Cardiac fibroblast (primary cell): ENCODE measurements at places on chromosomes 3 and 15.
A peak's percentile ranks its signal among the peaks of the same experiment; 100 is the strongest.

- DNase-seq: no peak
Measured at GRCh38 chr3:193391902-193392301, 13.3 kb upstream of the ATP13A5 start.

- DNase-seq: peak; percentile 33
Measured at GRCh38 chr15:63136742-63137141, 15.1 kb downstream of the LACTB start.

DNA sequence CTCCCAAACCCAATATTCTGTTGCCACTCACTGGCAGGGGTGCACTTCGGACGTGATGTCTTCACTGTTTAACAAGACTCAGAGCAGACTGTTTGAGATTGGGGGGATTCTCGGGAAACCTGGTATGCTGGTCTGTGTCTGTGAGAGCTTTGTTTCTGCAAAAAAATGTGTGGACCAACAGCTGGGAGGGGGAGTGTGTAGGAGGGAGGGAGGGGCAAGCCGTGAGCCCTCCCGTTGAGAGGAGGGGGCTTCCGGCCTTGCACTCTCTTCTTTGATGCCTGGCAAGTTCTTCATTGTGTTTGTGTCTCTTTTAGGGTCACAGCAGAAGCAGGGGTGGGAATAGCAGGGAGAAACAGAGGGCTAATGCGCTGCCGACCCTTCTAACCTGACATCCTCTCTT, 74.9 kb upstream of the NDN start:
- no peak for DNase-seq

DNA sequence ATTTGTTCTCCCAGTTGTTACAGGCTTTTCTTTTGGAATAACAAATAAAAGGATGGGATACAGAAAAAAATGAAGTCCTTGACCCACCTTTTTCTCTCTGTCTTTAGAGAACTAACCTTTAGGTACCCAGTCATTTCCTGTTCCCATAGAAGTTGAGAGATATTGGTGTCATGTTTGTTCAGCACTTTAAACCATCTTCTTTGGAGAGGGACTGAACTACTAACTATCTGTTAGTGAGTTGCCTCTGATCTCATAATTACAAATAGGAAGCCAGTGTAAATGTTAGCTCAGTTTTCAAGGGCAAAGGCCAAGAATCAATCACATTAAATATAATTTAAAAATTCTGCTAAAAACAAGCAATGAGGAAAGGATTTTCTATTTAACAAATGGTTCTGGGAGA, 72.9 kb upstream of the DCBLD2 start:
- DNase-seq: no peak

DNA sequence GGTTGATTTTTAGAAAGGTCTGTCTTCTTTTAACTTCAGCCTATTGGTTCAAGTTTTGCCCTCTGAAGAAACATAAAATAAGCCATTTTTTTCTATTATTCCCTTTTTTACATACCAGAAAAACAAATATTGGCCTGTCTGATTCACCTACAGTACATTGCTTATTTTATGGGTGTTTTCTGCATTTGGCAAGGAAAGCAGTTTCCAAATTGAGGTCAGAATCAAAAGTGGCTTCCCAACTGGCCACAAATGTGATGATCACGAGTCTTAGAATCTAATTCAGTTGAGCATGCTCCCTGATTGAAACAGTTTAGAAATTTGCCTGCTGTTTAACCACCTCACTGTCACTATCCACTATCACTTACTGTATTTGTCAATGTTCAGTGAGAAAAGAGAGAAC, 106.9 kb upstream of the CHMP2B start:
- no peak for DNase-seq

DNA sequence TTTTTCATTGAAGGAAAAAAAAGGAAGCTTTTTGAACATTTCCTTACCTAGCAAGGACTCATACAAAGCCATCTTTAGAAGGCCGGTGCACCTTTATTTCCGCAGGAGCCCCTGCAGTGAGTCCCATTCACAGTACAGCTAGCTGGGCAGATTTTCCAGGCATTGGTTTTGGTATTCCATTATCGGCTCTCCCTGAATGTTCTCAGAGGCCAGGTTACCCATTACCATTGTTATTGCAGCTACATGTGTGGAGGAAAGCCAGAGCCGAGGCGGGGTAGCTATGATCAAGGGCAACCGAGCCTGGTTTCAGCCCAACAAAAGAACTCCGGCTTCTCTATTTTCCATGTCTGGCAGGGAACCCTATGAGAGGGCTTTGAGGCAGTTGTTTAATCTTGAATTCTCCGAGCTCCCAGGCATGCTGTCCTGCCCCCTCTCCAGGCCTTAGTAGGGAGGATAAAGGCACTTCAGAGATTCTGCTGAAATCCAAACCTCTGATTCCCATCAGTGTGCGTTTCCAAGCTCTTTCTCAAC, 100.3 kb downstream of the LRRK1 start:
- DNase-seq: no peak

GRCh38 chr3:49906073-49906743, 2.5 kb upstream of the MST1R start:
- DNase-seq: peak; percentile 60

DNA sequence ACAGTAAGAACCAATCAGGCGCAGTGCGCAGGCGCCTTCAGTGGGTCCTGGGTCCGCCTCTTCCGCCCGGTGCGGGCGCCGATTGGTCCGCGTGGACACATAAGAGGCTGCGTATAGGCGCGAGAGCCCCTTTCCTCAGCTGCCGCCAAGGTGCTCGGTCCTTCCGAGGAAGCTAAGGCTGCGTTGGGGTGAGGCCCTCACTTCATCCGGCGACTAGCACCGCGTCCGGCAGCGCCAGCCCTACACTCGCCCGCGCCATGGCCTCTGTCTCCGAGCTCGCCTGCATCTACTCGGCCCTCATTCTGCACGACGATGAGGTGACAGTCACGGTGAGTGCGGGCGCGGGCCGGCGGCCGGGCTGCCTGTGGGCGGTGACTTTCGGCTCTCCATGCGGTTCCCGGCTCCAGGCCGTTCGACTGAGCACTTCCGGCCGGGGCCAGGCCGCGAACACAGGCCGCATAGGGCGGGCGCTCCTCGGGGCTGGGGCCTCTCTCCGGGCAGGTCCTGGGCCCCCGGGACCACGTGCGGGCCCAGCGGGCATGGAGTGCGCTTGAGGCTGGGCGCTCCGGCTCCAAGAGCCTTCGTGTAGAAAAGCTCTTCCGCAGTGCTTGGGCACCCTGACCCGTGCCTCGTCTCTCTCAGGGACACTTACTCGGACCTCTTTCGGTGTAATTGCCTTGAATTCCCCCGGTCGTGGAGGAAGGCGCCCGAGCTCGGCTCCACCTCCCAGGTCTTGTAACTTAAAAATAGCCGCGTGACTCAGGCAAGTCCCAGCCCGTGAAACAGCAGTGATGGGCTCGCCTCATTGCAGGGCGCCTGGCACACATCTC, at the start of gene RPLP1:
Gene RPLP1 (plus strand): TSS at position 127 of the 830 bp plus-strand sequence. CDS start 131 bp downstream, at position 258.
- peak; percentile 97 for DNase-seq

GRCh38 chr3:59451800-59452746, 402.2 kb upstream of the CFAP20DC start:
- no peak for DNase-seq

DNA sequence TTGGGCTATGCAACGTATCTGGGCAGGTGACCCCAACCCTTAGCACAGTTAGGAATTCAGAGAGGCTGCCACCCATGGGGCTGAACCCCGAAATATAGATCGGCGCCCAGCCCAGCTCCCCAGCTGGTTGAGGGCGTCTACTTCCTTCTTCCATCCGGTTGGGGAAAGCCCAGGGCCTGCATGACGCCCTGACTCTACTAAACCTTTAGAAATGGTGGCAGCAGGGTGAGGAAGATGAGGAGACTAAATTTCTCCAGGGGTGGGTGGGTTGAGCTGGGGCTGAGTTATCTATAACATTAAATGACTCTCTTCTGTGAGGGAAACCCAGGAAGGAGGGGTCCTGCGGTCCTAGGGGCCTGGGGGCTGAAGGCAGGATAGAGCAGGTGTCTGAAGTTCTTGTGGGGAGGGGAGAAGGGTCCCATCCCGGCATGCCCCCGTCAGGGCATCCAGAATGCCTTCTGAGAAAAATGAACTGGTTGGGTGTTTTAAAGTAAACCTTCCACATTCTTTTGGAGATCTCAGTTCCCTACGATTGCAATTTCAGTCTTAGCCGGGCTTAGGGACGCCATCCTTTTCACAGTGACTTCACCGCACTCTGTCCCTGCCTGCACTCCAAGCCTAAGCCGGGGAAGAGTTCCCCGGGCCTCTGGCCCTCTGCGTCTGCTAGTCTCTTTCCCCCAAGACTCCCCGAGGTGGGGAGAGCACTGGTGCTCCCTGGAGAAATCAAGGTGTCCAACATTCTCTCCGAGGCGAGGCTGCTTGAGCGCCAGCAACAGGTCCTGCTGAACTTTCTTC, 28.5 kb downstream of the NR2F2 start:
- DNase-seq: no peak

DNA sequence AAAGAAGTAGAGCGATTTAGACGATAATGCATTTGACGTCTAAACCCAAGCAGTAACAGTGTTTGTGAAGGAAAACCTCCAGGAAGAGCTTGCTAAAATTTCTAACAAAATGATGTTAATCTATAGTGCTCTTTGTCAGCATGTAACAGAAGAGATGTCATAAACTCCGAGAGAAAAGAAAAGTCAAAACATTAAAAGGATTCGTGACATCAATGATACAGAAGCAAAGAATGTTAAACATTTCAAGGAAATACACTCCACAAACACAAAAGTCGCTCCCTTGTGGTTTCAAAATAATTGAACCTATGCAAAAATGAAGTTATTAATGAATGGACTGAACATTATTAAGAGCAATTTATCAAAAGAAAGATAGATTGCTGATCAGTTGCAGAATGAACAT, 27.9 kb downstream of the AADAC start:
- no peak for DNase-seq
